Activated naive CD4-positive, alpha-beta T cell treated with anti-CD3 and anti-CD28 coated beads, Interleukin-2, amount 50 U/mL, for 72 hours (primary cell): ENCODE measurements at places on chromosomes 7 and 10.

DNA sequence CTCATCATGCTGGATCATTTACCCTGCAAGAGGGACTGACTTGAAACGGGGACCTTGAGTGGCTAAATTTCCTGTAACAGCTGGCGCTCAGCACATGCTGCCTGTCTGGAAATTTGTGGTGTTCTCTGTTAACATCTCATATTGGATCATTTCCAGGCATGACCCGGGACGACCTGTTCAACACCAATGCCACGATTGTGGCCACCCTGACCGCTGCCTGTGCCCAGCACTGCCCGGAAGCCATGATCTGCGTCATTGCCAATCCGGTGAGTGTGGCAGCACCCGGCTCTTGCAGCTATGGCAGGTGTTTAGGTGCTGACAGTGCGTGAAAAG, 9.9 kb downstream of the MDH2 start:
- DNase-seq: no peak

DNA sequence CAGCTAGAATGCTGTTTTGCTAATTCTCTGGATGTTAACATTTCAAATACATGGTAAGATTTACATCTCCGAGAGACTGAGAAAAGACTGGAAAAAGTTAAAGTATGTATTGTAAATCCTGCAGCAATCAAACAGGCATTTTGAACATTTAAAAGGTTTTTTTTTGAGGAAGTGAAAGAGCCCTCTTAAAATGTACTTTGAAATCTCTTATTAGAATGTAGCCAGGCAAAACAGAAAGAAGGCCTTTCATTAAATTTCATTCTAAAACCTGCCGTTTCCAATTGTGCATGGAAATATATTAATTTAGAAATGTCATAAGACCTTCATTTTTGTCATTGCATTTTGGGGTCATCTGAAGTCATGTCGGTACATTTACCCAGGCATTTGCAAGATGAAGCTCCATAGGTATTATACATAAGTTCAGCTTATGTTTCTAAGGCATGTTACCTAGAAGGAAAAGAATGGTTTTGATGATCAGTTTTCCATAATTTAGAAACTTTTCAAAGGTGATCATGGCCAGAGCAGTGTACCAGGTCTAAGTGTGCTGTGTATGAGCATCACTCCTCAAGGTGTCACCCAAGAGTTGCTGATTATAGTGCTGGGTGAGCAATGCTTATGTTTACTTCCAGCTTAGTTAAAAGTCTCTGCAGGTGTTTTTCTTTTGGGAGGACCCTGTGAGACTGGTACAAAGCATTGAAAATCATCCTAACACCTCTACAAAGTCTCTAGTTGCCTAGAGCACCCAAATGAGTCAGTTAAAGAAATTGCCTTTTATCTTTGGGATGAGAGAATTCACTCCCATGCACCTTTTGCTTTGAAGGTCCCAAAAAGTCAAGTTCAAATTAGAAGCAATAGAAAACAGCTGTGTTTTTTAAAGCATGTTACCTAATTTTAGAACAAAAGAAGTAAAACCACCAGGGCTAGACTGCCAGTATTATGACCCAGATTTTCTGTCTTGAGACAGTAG, 7.1 kb downstream of the ZNF736 start:
- no peak for DNase-seq

GRCh38 chr10:58775960-58776567, 263.4 kb downstream of the BICC1 start:
- no peak for DNase-seq

DNA sequence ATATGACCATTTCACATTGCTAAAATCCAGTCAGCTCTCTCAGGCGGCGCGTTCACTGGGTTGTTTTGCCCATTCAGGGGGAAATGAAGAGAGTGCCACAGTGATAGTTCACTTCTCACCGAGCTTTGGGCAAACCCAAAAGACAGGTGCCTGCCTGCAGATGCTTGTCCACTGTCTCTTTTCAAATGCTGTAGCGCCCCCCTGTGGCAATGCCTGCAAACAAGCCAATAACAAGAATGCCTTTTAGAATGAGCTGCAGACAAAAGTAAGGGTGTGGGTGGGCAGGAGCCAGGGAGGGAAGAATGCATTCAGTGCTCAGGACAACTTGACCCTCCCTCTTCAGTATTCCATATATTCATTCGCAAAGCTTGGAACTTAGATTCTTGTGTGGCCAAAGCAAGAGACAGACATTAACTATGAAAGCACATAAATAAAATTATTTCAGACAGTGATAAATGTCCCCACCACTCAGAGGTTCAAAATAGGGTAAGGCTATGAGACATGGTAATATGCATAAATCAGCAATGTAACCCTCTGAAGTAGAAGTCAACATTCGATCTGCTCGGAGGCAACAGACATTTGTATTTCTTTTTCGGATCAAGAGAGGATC, 86.9 kb downstream of the JAZF1 start:
- peak; percentile 81 for DNase-seq

- DNase-seq: no peak
Measured at GRCh38 chr10:85557077-85557476, 809.5 kb downstream of the GRID1 start.

- peak; percentile 70 for DNase-seq
Measured at GRCh38 chr7:5704534-5704922, 76.9 kb downstream of the RNF216 start.
